ENCODE measurements at places on chromosomes 12 and 14.

DNA sequence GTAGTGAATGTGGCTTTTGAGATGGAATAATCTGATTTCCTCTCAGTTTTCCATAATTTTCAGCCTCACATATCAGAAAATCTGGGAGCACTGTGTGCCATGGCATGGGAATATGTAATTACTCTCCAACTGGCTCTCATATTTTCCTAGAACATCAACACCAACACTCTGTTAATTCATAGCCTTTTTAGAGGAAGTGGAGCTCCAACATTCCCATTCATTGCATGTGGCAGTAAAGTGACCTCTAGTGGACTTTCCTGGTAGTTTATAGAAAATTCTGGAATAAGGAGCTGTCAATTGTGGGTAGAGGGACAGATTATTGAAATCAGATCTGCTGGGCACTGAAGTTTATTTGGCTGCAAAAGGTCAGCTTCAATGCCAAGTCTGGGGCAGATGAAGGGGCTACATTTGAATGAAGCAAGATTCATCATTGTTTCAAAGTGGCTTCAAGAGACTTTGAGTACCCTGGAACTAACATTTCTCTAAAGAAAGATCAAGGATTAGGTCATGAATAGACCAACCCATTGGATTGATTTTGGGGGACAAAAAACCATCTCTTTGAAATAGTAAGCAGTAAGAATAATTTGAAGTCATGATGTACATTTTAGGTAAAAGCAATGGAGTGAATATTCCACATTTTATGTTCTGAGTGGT, 23.6 kb upstream of the USP44 start:
- no peak for DNase-seq

DNA sequence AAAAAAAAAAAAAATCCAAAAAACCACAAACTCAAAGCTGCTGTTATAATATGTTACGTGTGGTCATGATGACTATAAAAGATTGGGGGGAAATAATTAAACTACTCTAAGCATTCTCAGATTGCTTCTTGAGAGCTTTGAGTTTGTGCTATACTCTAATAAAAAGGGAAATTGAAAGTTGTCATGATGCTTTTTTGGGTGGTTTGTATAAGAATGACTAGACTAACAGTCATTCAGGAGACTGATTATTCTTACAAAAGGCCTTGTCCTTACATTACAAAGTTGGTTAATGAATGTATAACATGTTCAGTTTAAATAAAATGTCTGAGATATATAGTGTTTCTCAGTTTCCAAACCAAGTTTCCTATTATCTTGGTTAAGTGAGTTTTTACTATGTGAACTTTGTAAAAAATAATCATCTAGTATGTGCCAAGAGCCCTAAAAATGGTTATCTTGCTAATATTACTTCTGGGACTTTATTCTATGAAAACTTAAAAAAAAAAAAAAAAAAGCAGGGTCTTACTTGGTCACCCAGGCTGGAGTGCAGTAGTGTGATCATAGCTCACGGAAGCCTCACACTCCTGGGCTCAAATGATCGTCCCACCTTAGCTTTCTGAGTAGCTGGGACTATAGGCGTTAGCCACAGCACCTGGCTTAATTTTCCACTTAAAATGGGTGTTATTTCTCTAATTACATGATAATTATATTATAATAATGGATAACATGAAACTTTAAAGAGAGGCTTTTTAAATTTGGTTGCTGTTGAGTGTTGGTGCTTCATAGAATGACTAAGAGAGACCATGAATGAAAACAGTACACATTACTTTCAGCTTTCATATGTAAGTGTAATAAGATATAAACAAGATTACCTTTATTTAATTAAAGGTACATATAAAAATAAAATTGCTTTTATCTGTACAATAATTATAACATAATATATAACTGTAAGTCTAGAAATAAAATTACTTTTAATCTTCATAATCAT, 459.6 kb upstream of the RGS6 start:
- no peak for DNase-seq

GRCh38 chr14:52000696-52001095, 11.3 kb downstream of the RTRAF start:
- no peak for DNase-seq

GRCh38 chr12:10366875-10367274, 23.0 kb downstream of the KLRK1 start:
- DNase-seq, result no peak

DNA sequence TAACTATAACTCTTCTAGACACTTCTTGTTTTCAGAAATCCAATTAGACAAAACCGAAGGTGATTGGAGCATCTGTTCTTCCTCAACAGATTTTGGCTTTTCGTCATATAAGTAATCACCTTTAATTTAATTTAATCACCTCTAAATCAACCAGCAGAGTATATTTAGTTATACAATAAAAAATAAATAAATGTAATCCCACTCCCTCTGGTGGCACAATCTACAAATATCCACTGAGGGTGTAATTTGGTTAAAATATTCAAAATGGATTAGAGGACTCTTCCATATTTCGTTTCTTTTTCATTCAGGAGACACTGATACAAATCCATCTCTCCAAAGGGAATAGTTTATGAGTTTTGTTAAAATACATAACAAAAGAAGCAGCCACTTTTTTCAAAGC, 18.3 kb upstream of the SLC35F4 start:
- DNase-seq, result no peak

- no peak for DNase-seq
These were observed 14.6 kb upstream of the KANSL2 start for GRCh38 chr12:48696626-48697025.

GRCh38 chr12:62522984-62523383, 56.4 kb downstream of the MON2 start:
- DNase-seq, result no peak
